ENCODE measurements at places on chromosomes 2 and 18. TPM values are rescaled to one million over a fixed set of nuclear protein-coding genes. Genes with fewer than 3 reads are reported as not detected.

CYP20A1 gene
- 24.8 TPM for total RNA-seq

DNA sequence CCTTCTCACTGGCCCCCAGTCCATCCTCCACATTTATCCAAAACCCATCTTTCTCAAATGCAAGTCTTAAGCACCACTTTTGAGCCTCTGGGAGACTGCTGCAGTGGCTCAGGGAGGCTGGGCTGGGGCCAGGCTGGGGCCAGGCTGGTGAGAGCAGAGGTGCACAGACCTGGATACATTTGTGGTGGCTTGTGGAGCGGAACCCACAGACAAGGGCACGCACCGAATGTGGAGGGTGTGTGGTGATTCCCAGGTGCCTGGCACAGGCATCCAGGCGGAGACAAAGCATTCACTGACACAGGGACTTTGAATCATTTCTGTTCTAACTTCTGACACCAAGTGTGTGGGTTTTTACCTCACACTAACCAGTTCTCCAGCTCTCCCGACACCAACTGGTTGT lies 42.2 kb upstream of the MGAT4A start:
- no peak for DNase-seq

FRZB gene
- 1.1 TPM for total RNA-seq

MDH1 gene
- 197 TPM for total RNA-seq

DNA sequence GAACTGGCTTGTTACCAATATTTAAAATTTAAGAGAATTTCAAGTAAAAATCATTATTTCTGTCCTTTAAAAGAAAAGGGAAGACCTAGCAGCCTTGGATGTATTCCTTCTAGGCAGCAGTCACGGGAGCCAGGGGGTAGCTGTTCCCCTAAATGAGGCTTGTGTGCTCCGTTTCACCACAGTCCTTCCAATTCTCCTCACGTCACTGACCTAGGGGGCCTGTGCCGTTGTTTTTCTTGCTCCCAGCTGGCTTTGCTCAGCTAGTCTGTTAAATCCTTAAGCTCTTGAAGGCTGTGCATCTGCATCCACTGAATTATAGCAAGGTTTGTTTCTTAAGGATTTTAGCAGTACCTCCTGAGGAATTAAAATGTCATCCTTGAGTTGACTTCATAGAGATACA lies 9.9 kb downstream of the KLHL23 start:
- no peak for DNase-seq

- DNase-seq = no peak
Observed at GRCh38 chr2:181851726-181852125, 39.8 kb upstream of the ITPRID2 start.

GRCh38 chr2:215137741-215138340 lies 585 bp downstream of the ABCA12 start:
- peak; percentile 74 for DNase-seq
